Spleen (tissue), 13 donors: ENCODE measurements at places on chromosomes 4 and X. TPM values are rescaled to one million over a fixed set of nuclear protein-coding genes. Genes with fewer than 3 reads are reported as not detected.

GRCh38 chrX:13875572-13875971 is 58.7 kb upstream of the GPM6B start:
- H3K27ac ChIP-seq, result no peak overlapping the region
- no peaks in the 10 kb centered on the region for H3K36me3 ChIP-seq
- H3K27me3 ChIP-seq, result no peaks in the 10 kb centered on the region

GRCh38 chr4:86441175-86441936 is 81.5 kb upstream of the MAPK10 start:
- no peak overlapping the region for H3K27ac ChIP-seq
- DNase-seq, result no peak
- no peaks in the 10 kb centered on the region for H3K36me3 ChIP-seq
- H3K4me3 ChIP-seq, result no peak overlapping the region

DNA sequence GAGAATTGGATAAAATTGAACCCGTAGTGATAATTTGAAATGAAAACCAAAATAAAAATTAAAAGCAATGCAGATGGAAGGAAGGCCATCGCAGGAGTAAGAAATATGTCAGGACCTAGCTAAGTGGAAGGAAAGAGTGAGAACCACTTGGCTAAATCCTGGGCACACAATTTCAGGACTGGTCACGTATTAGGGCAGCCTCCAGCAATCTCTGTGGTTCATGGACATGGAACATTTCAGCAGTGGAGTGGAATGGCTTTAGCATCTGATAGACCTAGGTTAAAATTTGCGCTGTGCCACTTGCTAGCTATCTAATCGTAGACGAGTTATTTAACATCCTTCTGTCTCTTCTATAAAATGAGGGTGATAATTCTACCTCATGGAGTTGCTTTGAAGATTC is 71.1 kb downstream of the DCK start:
- no peak overlapping the region for H3K27ac ChIP-seq
- no peaks in the 10 kb centered on the region for H3K36me3 ChIP-seq
- no peaks in the 10 kb centered on the region for H3K4me1 ChIP-seq
- H3K4me3 ChIP-seq, result no peak overlapping the region
- DNase-seq, result no peak
- H3K27me3 ChIP-seq, result no peaks in the 10 kb centered on the region

The MAGEB3 gene
- total RNA-seq, result not detected

GRCh38 chrX:81355436-81355835 is 153.5 kb downstream of the SH3BGRL start:
- no peaks in the 10 kb centered on the region for H3K27me3 ChIP-seq
- no peaks in the 10 kb centered on the region for H3K4me1 ChIP-seq
- H3K4me3 ChIP-seq, result no peak overlapping the region

- H3K4me1 ChIP-seq, result no peaks in the 10 kb centered on the region
- H3K36me3 ChIP-seq, result no peaks in the 10 kb centered on the region
- no peaks in the 10 kb centered on the region for H3K27me3 ChIP-seq
- H3K27ac ChIP-seq, result no peak overlapping the region
- no peak overlapping the region for H3K4me3 ChIP-seq
These were observed 459.8 kb upstream of the CTSO start for GRCh38 chr4:156413239-156414135.

DNA sequence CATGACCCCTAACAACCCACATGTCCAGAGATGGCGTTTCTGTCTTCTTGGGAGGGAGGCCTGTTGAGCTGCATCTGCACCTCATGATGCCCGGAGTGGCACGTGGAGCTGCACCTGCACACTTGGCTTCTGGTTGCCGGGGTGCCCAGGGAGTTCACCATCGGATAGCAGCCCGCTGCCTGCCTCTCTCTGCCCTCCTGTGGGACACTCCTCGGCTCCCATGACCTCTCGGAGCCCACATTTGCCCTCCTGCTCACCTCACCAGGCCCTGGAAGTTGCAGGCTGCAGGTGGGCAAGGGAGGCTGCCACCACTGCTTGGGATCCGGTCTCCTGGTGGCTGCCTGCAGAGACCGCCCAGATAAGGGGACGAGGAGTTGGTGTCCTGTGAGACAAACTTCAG is 74.1 kb downstream of the TRAPPC11 start:
- no peaks in the 10 kb centered on the region for H3K27me3 ChIP-seq
- H3K4me1 ChIP-seq, result no peaks in the 10 kb centered on the region
- DNase-seq, result no peak
